ENCODE measurements at places on chromosomes 6 and 20. TPM values are rescaled to one million over a fixed set of nuclear protein-coding genes. Genes with fewer than 3 reads are reported as not detected.

Gene FNDC1
- polyA plus RNA-seq = 0.83 TPM

Gene TNF
- not detected for polyA plus RNA-seq

GRCh38 chr6:111885373-111886027, 12.2 kb upstream of the FYN start:
- no peak for DNase-seq

DNA sequence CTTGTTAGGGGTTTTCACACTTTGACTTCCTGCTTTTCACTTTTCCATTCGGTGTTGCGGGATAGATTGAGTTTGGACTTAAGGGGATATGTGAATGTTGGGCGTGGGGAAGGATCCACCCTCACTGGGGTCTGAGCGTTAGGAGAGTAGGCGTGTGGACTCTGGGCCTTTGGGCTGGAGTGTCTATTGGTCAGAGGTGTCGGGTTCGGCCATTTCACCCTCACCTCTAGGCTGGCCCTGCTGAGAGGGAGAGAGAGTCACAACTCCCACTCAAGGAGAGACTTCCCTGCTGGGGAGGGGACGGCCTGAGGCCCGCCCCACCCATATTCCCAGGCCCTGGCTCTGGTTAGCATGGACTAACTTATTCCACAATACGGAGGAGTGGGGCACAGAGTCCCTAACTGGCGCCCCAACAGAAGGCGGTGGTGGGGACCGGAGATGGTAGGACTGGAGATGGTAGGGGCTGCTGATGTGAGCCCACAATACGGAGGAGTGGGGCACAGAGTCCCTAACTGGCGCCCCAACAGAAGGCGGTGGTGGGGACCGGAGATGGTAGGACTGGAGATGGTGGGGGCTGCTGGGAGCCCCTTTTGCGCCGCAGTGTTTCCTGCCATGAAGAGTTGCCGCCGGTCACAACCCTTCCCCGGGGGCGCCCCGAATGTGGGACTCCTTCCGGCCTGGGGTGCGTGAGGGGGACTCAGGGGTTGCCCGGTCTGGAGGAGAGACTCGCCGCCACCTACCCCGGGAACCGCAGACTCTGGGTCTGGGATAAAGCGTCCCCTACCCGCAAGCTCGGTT, 1.4 kb upstream of the PTPRA start:
- no peak for DNase-seq

GRCh38 chr20:60667641-60668040, 584.4 kb upstream of the CDH4 start:
- DNase-seq = peak; percentile 74

DNA sequence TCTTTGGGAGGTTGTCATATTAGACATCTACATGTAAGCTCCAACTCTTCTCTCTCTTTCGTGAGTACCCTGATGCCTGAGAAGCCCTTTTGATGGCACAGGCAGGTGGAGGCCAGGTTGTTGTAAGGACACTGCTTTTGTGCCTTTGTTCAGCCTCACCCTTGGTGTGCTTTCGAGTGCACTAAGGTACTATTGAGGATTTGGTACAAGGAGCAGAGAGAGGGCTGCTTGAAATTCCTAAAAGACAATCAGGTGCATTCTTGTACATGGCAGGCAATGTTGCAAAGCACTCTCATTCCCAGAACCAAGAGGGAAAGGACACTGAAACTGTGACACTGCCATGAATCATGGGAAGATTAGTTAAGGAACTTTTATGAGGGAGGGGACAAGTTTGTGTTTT, 19.1 kb downstream of the BMP2 start:
- no peak for DNase-seq
